NCI-H524 (cell line): ENCODE measurements at places on chromosomes 1 and 21.

DNA sequence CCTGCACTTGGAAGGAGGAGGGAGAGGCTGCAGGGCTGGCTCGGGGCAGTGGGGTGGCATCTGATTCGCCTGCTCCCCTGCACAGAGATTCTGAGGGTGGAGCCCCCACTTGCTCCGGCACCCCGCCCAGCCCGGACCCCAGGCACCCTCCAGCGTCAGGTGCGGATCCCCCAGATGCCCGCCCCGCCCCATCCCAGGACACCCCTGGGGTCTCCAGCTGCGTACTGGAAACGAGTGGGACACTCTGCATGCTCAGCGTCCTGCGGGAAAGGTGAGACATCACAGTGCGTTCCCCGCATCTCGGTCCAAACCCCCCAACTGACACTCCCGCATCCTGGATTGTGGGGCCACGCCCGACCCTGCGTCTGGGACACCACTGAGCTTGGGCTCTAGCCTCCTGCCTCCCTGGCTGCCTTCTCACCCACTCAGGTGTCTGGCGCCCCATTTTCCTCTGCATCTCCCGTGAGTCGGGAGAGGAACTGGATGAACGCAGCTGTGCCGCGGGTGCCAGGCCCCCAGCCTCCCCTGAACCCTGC lies 7.9 kb downstream of the ADAMTSL4 start:
- no peak for DNase-seq

- DNase-seq: no peak
These were observed 24.9 kb downstream of the OLFML2B start for GRCh38 chr1:161998811-161999210.

DNA sequence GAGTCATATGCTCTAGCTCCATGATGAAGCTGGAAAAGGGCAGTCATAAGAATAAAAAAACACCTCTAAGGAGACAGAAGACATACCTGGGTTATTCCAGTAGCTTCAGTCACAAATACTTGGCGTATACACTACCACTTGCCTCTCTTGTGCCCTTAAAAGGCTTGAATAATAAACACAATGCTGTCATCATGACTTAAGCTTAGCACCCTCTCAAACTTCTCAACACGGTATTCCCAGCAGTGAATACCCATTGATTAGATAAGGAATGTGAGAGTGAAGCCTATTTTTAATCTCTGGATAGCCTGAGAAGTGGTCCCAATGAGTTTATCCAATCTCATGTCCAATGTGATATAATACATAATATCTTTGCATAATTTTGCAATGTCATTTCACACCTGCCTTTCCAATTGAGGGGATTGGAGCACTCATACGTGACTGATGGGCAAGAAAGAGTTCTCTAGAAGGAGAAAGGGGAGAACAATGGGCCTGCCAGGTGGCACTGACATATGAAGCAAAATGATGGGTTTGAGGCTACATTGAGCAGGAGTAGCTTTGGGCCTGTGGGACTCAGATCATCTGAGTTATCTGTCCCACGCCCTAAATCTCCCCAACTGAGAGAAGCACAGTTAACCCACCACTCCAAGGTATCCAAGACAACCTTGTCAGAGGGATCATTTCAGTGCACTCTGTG lies 298.6 kb upstream of the DAB1 start:
- DNase-seq: no peak

- DNase-seq: no peak
These were observed 714 bp upstream of the ST6GALNAC5 start for GRCh38 chr1:76866566-76866965.

DNA sequence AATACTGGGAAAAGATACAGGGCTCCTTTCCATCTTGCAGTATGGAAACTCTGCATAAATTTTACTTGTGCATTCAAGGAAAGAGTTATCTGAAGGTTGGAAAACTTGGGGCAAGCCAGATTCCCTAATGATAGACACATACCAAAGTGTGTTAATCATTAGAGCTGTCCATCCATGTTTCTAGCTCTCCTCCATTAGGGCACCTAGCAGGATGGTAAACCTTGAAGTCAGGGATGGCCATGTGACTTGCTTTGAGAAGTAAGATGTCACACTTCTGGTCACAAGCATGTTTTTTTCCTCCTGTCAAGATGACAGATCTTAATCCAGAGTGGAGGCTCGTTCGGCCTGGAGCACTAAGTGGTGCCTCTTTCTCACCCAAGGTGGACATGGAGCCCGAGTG lies 241.9 kb upstream of the RUNX1 start:
- DNase-seq: no peak

GRCh38 chr21:34116569-34116968 lies 43.2 kb downstream of the MRPS6 start:
- no peak for DNase-seq

DNA sequence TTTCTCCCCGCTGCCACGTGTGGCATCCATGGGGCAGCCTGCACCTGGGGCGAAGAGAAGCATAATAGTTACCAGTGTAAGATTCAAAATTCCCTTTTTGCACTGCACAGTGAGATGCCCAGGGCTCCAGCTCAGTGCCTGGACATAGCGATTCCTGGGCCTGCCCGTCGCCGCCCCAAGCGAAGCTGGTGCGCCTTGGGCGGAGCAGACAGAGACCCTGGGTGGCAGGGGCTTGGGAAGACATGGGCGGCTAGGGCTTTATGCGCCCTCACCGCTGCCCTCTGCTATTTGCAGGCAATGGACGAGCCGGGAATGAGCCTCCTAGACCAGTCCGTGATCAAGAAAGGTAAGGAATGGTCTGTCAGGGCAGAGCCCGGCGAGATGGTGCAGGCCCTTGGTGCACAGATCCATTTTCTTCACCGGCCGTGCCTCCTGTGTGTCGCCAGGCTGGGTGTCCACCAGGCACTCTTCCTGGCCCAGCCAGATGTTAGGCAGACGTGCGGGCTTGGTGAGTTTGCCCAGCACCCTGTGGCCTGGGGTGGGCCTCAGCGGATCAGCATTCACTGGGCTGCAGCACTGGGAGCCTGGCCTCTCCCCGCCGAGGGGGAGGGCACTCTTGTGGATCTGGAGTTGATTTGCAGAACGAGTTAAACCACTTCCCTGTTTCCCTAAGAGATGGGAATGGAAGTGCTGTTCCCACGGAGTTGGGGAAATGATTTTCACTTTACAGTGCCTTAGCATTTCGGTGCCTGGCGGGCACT lies 1.7 kb downstream of the TFAP2E start:
- DNase-seq: no peak
